H9 (cell line): ENCODE measurements at places on chromosomes 5 and 9.
A peak's percentile ranks its signal among the peaks of the same experiment; 100 is the strongest.

- no peak for DNase-seq
Measured at GRCh38 chr5:91599863-91600262, 216.7 kb upstream of the ARRDC3 start.

GRCh38 chr5:3325972-3326840 lies 269.4 kb upstream of the IRX1 start:
- no peak for DNase-seq

- DNase-seq: no peak
Measured at GRCh38 chr9:133341369-133342068, 5.5 kb upstream of the SURF6 start.

DNA sequence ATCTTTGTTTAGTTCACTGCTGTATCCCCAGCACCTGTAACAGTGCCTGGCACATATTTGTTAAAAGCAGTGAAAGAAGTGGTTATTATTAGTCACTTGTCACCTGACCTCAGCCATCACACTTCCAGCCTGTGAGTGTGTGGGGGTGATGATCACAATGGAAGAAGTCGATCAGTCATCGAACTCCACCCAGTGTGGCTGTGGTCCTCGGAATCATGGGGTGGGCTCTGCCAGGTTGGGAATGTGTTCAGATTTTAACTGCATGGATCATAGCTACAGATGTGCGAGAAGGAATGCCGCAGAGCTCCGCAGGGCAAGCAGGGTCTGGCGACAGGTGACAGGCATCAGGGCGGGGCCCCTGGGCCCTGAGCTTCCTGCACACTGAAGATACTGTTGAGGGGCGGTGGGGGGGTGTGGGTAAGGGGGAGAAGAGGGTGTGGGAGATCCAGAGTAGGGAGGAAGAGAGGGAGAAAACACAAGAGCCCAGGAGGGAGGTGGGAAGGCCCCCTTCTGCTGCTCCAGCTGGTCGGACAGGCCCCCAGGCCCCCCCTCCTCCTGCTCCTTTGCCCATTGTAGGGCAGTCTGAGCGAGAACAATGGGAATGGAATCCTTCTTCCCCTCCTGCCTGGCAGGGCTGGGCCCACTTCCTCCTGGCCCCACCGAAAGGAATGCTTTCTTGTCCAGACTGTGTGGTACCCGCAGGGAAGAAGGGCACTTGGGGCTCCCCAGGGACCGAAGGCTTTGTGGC lies 89.6 kb downstream of the SPRY4 start:
- peak; percentile 85 for DNase-seq

DNA sequence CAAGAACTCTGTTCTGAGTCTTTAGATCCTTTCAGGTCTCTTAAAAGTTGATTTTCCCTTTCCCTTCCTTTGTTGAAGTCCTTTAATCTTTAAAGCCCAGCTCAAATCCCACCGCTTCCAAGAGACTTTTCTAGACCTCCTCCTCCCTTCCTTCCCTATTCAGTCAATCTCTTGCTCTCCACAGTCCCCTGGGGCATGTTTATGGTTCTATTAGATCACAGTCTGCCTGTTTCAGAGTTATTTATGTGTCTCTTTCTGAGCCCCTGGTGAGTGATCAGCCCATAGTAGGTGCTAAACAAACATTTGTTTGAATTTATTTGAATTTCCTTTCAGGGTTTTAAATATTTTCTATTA lies 7.2 kb upstream of the ARSI start:
- DNase-seq: no peak

- DNase-seq: no peak
Measured at GRCh38 chr9:89364666-89365531, 46.6 kb downstream of the SECISBP2 start.

GRCh38 chr9:36470643-36471290 lies 70.7 kb upstream of the RNF38 start:
- DNase-seq: no peak

- no peak for DNase-seq
Measured at GRCh38 chr9:8244505-8245092, 445.0 kb upstream of the DMAC1 start.

GRCh38 chr9:37839496-37840461 lies 39.2 kb downstream of the DCAF10 start:
- no peak for DNase-seq

DNA sequence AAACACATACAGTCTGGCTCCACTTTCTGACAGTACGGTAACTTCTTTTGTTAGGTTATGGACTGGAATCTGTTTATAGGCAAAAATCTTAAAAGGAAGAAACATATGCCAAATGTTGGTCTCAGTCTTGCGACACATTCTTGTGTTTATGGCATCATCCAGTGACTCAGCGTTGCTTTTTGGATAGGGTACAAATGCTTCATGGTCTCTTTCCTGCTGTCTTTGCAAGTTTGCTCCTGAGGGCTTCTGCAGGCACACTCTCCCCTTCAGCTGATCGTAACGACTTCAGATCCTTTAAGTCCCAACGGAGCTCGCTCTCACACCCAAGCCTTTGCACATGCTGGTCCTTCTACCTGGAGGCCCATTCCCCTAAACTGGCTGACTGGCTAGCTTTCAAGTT lies 23.6 kb upstream of the TNFSF8 start:
- no peak for DNase-seq

DNA sequence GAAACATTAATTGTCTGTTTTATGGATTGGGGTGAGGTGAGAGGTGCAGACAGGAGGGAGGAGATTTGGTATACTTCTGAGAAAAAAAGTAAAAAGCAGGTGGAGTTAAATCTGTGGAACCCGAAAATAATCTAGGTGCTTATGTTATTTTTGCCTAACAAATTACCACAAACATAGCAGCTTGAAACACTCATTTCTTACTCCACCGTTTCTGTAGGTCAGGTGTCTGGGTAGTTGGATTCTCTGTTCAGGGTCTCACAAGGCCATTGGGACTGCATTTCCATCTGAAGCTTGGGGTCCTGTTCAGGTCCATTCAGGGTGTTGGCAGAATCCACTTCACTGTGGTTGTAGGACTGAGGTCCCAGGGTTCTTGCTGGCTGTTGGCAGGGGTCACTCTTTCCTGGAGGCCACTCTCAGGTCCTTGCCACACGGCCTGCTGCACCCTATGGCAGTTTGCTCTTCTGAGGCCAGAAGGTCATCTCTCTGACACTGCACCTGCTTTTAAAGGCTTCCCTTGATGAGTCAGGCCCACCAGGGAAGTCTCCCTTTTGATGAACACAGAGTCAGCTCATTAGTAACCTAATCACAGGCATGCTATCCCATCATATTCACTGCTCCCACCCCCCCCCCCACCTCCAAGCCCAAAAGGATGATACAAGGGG lies 82.2 kb downstream of the TRIO start:
- DNase-seq: no peak

GRCh38 chr5:62773460-62773859 lies 194.8 kb downstream of the LRRC70 start:
- DNase-seq: no peak

DNA sequence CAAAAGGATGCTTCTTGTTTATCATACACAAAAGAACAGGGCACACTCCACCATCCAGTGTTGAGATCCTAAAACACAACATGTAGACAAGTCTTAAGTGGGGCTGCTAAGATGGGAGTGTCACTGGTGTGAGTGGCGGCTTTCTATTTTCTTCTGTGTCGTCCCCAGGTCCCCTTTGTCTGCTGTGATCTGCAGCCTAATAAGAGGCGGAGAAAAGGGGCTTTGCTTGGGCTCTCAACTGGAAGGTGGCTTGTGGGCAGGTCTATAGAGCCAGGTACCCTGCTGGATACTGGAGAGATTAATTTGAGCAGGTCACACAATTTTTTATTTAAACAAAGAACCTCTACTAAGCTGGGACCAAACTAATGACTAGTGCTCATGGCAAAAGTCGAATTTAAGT lies 126.1 kb upstream of the SAP30L start:
- no peak for DNase-seq

GRCh38 chr5:44318883-44319282 lies 70.3 kb downstream of the FGF10 start:
- DNase-seq: no peak

- DNase-seq: no peak
Measured at GRCh38 chr9:79977074-79977435, 405.3 kb downstream of the TLE4 start.

DNA sequence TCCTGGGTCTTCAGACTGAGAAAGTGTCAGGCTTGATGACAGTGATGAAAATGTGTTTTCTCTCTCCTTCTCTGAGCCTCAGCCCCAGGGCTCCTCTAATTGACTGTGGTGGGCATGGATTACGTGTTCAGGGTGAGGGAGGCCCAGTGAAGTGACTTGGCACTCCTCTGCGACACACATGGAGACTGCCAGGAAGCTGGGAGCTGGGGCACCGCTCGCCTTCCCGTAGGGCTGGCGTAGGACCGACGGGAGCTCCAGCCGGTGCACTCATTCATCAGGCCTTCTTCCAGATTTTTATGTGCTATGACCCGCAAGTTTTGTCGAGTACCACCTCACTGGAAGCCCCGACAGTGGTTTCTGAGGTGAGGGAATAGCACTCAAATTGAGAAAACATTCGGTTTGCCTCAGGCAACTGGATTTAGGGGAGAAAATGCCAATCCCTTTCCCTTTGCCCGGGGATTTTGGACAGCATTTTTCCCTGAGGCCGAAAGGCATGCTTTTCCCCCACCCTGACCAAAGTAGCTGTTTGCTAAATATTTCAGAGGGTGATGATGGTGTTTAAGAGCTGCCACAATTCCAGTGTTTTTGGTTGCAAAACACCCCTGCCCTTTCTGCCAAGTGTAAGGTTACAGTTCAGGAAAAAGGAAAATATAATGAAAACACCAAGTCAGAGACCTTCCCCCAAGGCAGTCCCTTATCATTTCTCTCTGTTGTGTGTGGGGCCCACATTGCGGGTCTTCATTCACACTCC lies 83.7 kb downstream of the PCSK5 start:
- no peak for DNase-seq

DNA sequence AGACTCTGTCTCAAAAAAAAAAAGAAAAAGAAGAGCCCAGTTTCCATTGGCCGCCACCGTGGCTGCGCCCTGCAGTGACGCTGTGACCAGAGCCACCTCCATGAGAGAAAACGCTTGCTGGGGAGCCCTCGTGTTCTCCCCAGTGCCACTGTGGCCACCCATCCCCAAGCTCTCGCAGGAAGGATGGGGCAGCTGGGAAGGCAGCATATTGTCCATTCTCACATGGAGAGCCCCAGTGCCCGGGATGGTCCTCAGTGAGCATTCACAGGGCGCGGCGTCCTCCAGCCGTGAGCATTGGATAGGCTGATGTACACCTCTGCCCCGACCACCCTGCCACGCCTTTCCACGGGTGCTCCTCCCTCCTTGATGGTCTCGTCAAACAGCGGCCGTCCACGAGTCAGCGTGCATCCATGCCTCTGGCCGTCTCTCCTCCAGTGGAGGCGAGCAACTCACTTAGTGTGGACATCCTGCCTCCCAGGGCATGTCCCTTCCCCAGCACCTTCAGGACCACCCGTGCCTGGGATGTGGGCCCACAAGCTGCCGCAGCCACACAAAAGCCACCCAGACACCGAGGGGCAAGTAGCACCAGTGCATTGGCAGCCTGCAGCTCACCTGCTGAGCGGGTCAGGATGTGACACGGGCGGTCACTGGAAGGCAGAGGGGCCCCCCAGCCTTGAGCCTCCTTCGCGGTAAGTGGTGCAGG lies 23.4 kb upstream of the SLC6A19 start:
- DNase-seq: no peak

DNA sequence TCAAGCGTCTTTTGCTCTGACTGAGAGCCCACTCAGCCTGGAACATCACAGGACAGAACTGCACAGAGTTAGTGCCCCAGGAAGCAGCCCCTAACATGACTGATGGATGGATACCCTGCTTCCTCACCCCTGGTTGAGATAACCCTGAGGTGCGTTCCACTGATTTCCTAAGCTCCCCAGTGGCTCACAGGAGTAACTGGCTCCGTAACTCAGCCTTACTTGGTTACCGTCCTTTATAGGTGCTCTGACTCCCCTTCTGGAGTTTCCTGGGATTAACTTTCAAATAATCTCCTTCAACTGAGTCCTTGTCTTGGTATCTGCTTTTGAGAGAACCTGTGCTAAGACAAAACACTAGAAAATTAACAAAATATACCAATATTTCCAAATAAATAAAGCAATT lies 449.5 kb downstream of the AGTPBP1 start:
- DNase-seq: no peak

DNA sequence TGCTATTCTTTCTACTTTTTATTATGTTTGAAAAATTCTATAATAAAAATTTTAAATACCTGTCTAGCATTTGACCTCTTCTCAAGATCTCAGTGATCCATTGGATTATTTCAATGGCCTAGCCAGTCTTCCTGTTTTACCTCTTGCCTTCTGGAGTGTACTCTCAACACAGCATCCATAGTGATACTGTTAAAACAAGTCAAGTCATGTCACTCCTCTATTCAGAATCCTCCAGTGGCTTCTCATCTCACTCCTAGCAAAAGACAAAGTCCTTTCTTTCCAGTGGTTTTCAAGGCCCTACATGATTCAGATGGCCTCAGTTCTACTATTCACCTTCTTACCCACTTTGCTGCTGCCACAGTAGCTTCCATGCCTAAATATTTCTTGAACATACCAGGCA lies 1.8 kb downstream of the MARVELD2 start:
- no peak for DNase-seq

DNA sequence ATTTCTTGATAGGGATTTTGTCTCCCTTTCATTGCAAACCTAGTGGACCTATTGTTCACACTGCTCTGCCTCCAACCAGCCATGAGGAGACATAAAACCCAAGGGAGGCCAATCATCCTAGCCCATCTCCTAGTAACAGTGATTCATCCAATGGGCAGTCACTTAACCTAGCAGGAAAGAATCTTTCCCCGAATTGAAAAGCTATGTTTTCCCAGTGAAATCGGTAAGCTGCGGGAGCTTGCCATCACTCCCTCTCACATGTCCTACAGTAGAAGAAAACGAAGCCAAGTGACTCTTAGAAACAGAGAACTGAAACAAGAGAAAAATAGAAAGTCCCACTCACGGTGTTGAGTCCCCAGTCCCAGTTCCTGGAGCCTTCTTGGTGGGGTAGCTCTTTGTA lies 123.3 kb downstream of the SUSD1 start:
- no peak for DNase-seq

GRCh38 chr9:7236186-7236585 lies 478.4 kb downstream of the KDM4C start:
- no peak for DNase-seq

- DNase-seq: peak; percentile 90
Measured at GRCh38 chr9:131762356-131762932, 22.6 kb upstream of the RAPGEF1 start.

DNA sequence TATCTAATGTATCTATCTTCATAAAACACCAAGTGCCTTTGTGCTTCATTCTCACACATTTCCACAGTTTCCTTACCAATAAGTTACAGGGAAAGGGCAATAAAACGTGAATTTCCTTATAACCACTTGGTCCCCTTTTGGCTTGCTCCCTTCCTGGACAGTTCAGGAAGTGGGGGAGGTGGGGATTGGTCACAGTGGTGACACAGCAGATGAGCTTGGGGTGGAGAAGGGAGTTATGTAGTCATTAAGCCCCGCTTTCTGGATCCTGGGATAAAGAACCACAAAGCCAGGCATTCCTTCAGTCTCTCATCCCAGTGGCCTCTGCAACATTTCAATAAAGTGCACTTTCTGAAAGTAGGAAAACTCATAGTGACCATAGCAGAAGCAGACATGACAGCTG lies 47.1 kb upstream of the FYB1 start:
- no peak for DNase-seq

- DNase-seq: no peak
Measured at GRCh38 chr5:143229896-143230675, 173.4 kb downstream of the NR3C1 start.
